Stimulated activated CD8-positive, alpha-beta memory T cell treated with anti-CD3 and anti-CD28 coated beads, Interleukin-12 subunit alpha, Interleukin-12 subunit beta, amount 100 ng/mL, for 1 hour (primary cell): ENCODE measurements at places on chromosomes 2 and 18.

DNA sequence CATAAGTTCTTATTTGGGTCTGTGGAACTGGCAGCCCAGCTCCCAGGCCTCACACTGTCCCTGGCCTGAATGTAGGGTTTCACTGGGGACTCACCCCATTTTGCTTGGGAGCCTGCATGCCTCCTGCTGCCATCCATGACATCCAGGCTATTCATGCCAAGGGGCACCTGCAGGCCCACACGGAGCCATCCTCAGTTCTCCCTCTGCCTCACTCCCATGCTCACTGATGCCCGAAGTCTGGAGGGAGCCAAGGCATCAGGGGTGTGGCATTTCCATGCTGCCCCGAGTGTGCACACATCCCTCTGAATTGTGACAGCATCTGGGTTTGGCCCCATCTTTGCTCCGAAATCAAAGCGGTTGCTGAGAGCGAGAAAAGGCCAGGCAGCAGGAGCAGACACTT lies 67.4 kb upstream of the ZNF804A start:
- no peak for DNase-seq

DNA sequence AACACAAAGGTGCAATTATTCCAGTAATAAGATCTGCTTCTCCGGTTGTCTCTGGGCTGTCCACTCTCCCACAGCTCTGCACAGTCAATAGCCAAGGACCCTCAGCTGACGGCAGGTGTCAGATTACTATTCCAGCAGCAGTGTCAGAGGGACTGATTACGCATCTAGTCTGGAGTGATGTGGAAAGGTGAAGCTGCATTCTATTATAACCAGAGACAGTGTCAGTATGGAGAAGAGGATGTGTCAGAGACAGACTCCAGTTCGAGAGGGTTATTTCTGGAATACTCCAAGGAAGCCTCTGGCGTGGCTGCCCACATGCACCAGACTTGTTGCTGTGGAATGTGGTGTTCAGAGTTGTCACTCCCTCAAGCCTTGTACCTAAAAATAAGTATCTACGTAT lies 163.6 kb upstream of the TMEM200C start:
- no peak for DNase-seq

GRCh38 chr2:215624423-215624829 lies 188.6 kb upstream of the FN1 start:
- no peak for DNase-seq

GRCh38 chr2:212361174-212361756 lies 177.3 kb downstream of the ERBB4 start:
- no peak for DNase-seq

GRCh38 chr18:58819051-58819450 lies 45.6 kb upstream of the ZNF532 start:
- DNase-seq = peak; percentile 0
